Sciatic nerve (tissue), 2 donors: ENCODE measurements at places on chromosomes 2 and 18.

- DNase-seq: no peak
Observed at GRCh38 chr2:127633556-127634065, 12.3 kb upstream of the GPR17 start.

DNA sequence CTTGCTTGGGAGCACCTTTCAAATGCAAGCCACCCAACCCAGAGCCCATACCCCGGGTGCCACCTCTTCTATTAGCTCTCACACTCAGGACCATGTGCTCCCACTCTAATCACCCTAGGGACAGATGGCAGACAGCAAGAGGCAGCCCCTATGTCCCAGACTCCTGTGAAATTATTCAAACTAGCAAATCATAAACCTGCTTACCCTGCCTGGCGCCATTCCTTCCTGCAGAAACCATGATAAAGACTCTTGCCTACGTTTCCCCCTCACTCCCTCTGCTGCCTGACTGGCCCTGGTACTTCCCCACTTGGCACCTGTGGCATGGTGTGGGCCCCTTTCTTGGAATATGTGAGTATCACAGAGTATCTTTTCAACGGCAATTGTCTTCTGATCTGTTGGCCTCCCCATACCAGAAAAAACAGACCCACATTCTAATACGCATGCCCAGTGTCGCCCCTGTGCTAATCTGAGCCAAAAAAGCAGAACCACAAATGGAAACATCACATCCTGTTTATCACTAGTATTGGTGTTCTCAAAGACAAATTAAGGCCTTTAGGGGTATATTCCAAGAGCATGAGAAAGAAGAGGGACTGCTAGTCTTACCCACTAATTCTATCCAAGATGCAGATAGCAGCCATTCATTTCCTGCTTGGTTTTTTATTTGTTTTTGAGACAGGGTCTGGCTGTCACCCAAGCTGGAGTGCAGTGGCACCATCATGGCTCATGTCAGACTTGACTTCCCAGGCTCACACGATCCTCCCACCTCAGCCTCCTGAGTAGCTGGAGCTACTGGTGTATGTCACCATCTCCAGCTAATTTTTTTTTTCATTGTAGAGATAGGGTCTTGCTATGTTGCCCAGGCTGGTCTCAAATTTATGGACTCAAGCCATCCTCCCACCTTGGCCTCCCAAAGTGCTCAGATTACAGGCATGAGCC is 44.1 kb upstream of the TTC39C start:
- DNase-seq: no peak

- peak; percentile 15 for DNase-seq
Observed at GRCh38 chr2:19873014-19873413, 28.8 kb downstream of the TTC32 start.

- no peak for DNase-seq
Observed at GRCh38 chr18:56393870-56394269, 244.5 kb downstream of the TXNL1 start.

DNA sequence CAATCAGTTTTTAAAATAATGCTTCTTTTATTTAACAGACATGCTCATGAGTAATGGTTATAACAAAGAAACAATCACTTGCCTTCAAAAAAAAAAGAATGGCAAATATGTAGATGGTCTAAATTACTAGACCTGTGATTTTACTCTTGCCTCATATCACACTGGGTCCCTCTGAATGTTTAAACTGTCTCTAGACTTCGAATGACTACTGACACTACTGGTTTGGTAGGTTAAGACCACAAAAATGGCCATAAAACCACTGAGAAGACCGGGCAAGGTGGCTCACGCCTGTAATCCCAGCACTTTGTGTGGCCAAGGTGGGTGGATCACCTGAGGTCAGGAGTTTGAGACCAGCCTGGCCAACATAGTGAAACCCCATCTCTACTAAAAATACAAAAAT is 5.1 kb upstream of the SELENOI start:
- DNase-seq: no peak

- DNase-seq: no peak
Observed at GRCh38 chr18:66534110-66534509, 69.8 kb downstream of the CDH19 start.

- DNase-seq: peak; percentile 56
Observed at GRCh38 chr2:127102521-127103242, 4.3 kb downstream of the BIN1 start.

GRCh38 chr2:241890524-241891235 is 21.2 kb downstream of the RTP5 start:
- no peak for DNase-seq

DNA sequence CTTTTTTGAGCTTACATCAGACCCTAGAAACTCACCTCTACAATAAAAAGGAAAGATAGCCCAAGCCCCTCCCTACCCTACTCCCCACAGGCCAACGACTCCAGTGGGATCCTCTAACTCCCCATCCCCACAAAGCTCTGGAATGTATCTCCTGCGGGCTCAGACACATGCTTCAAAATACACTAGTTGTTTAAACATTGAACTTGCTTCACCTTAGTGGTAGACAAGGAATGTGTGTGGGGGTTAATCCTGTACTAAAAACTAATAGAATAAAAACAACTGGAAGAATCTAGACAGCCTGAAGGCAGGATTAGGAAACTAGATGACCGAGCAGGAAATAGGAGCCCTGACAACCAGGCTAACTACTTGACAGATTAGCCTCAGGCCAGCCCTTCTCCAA is 211.5 kb downstream of the SUCLG1 start:
- no peak for DNase-seq

DNA sequence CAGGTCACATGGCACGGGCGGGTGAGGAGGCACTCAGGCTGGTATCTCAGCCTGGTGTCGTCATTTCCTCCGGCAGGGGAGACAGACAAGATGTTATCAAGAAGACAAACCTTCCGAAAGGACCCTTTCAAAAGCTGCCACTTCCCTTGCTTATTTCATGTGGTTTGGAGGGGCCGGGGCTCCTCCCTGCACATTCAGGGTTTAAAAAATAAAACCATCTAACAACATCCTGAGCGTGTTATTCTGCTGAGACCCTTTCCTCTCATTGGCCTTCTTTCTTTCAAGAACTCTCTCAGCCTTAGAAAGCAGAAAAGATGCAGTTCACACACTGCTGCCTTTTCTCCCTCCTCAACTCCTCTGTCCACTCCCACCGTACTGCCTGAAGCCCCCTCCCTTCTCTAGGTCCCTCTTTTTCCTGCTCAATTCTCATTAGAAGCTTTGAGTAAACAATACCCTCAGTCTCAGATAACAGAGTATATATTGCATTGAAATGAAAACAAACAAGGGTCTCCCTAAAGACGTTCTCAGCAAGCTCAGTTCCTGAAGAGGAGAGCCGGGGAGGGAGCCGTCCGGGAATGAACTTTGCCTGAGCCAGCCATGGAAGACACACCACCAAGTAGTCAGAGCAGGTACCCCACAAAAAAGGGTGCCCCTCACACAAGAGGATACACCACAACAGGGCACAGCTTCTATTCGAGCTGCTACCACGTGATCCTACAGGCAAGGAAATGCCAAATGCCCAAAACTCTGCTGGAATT is 9.7 kb downstream of the SMAD7 start:
- no peak for DNase-seq

DNA sequence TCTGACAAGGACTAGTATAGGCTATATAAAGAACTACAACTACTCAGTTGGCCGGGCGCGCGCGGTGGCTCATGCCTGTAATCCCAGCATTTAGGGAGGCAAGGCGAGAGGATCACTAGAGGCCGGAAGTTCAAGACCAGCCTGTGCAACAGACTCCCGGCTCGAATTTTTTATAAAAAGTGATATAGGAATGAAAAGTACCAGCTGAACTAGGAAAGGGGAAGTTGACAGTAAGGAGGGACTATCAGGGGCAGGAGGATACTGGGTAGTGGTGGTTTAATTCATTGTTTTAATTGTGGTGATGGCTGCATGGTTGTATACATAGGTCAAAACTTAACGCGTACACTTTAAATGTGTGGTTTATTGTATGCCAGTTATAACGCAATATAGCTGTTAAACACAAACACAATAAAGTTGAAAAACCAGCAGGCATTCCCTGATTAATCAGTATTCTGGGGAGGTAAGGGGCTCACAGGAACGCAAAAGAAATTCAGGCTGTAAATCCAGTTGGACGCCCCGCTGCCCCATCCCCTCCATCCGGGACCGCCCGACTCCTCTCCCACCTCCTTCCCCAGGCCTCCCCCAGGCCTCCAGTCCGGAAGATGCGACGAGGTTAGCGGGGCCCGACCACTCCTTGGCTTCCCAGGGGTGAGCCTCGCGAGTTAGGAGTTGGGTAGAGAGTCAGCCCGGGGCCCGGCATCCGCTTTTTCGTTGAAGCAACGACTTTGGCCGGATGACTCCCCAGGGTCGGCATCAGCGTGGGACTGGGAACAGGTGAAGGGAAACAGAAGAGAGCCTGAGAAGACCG is 746 bp upstream of the POLR1B start:
- DNase-seq: peak; percentile 75

- no peak for DNase-seq
Observed at GRCh38 chr2:178873912-178874311, 66.7 kb upstream of the TTN start.

- DNase-seq: no peak
Observed at GRCh38 chr18:37617623-37618022, 52.0 kb upstream of the CELF4 start.

- no peak for DNase-seq
Observed at GRCh38 chr2:209473930-209474419, 50.1 kb downstream of the MAP2 start.

DNA sequence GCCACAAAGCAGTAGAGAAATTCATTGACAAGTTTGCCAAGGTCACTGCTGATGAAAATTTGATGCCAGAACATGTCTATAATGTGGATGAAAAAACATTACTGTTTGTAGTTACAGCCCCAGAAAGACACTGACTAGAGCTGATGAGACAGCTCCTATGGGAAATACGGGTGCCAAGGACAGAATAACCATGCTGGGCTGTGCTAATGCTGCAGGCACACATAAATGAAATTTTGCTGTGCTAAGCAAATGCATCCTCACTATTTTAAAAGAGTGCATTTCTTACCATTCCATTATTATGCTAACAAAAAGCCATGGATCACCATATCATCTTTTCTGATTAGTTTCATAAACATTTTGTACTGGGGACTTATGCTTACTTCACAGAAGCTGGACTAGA is 208.2 kb downstream of the FHOD3 start:
- no peak for DNase-seq

GRCh38 chr2:689237-689636 is 12.0 kb upstream of the TMEM18 start:
- no peak for DNase-seq

DNA sequence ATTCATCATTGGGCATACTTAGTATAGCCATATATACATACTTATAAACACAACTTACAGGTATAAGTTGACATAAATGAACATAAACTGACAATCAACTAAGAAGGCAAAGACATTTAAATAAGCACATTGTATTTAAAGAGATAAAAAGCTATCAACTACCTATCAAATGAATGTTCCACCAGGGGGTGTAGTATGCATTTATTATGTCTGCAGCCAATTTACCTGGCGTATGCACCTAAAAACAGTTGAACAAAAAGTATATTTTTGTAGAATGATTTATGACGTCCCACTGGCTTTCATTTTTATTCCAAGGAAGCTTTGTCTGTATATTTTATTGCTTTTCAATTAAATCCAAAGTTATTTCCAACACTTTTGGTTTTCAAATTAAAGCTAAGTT is 323.5 kb downstream of the AFF3 start:
- DNase-seq: no peak

GRCh38 chr2:43300781-43301583 is 74.6 kb upstream of the ZFP36L2 start:
- no peak for DNase-seq

DNA sequence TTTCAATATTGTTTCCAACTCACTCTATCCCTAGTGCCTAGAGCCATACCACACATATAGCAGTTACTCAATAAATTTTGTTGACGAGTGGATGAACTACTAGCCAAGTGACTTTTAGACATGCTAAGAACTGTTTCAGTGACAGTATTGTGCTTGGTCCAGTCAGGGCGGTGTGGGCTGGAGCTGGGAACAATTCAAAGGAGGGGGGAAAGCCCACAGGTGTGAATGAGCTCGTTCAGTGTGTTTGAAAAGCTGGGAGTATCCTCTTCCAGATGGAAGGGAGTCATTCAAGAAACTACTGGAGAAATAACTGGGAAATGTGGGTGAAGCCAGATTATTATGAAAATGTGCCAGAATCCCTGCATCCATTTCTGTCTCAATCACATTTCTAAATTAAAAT is 1.7 kb upstream of the SERPINE2 start:
- DNase-seq: no peak

DNA sequence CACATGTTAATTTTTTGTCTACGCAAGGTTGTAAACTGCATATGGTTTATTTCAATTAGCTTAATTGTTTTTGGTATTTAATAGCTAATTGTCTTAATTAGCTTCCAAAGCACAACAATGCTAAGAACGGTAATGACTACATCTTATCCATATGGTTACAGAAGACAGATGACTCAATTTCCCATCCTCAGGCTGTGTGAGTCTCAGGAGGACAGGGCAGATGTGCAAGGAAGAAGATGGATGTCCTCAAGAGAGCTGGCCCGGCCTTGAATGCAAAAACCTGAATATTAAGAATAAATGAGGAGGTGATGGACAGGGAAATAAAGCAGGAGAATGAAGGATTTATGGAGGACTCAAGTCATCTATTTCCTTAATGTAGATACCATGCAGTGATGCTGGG is 31.4 kb downstream of the SLC4A3 start:
- DNase-seq: no peak

- no peak for DNase-seq
Observed at GRCh38 chr2:144180131-144180530, 339.8 kb downstream of the ZEB2 start.

DNA sequence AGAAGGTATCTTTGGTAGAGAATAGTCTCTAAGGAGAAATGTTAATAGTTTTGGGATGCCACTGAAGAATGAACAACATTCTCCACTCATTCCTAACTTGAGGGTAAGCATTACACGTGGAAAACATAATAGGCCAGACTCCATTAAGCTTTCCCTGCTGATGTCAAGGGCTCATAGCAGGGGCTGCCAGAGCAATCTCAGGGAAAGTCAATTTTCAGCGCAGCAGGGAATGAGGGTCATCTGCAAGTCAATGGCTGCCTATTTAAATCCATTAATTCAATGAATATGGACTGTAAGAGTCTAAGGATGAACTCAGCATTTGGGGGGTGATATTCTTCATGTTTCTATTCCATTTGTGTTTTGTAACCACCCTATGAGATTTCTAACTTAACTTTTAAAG is 144.2 kb upstream of the ARL4C start:
- no peak for DNase-seq

DNA sequence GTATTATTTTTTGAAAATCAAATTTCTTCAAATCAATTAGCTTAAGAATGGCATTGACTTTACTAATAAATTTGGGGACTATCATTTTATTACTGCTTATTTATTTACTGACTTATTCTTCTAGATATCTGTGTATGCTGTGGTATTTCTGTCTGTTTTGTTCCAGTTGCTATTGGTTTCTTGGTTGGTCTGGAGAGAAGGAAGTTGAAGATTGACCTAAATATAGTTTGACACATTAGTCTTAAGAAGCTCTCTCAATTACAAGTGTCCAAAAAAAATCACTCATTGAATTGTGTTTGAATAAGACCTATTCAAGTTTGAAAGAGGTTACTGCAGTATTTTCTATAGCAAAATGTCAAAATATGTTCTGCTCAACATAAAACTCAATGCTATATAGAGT is 153.3 kb upstream of the KYNU start:
- no peak for DNase-seq

- no peak for DNase-seq
Observed at GRCh38 chr2:67566958-67567635, 170.0 kb downstream of the ETAA1 start.
